Fibroblast of the conjunctiva (primary cell): ENCODE measurements at places on chromosomes 1 and 21.

DNA sequence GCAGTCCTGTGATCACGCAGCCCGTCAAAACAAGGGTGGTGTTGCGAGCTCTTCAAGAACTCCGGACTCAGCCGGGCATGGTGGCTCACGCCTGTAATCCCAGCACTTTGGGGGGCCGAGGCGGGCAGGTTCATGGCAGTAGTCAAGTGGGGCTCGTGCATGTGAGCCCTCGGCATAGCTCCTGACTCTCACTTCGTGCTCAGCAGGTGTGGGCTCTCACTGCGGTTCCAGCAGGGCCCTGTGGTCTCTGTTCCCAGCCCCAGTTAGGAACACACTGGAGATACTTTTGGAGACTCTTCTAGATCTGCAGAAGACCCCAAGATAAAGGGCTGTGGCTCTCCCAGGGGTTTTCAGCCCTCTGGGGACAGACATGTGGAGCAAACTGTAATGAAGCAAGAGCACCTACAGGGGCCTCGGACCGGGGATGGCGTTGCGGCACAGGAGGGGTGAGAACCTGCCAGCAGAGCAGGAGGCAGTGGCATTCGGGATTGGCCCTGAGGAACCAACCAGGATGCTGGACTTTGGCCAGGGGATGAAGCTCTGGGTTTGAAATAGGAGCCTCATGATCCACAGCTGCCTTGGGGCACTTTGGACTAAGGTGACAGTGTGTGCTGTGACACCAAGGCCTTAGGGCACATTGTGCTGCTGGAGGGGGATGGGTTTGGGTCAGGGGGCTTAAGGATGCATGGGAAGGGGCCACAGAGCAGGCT is 443.2 kb downstream of the CAMTA1 start:
- DNase-seq: no peak

GRCh38 chr1:204377800-204378668 is 18.3 kb upstream of the PLEKHA6 start:
- DNase-seq: no peak

GRCh38 chr1:84701376-84701775 is 11.1 kb upstream of the SSX2IP start:
- DNase-seq: no peak

GRCh38 chr21:26408511-26408910 is 164.6 kb downstream of the CYYR1 start:
- DNase-seq: no peak

GRCh38 chr1:186220911-186221310 is 154.1 kb downstream of the TPR start:
- DNase-seq: no peak

DNA sequence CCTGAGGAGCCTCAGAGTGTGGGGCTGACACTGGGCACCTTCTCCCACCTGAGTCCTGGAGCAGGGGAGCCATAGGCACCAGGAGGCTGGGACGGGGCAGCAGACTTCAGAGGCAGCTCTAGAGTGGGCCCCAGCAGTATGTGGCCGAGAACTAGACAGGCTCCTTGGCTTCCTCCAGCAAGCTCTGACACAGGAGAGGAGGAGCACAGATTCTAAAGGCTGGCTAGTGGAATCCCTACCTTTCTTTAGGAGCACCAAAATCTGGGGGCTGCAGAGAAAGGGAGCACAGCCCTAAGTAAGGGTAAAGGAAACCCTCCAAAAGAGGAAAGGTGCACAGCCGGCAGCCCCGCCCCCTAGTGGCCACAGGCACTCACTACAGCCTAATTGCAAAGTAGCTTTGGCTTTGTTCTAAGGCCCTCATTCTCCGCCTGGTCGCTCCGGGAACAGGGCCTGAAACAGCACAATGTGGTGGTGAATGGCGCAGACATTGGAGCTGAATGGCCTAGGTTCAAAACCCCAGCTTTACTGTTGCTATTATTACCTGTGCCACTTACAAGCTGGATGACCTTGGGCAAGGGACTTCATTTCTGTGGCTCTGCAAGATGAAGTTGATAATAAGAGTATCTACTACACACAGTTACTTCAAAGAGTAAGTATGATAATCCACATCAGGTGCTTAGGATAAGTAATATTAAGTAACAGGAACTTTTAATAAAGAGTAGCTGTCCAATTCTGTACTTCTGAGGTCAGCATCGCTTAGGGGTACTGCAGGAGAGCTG is 8.8 kb upstream of the GUCA2A start:
- DNase-seq: no peak

GRCh38 chr1:162876751-162877150 is 15.8 kb upstream of the CCDC190 start:
- DNase-seq: no peak

GRCh38 chr1:224271106-224271505 is 58.9 kb downstream of the NVL start:
- DNase-seq: no peak

DNA sequence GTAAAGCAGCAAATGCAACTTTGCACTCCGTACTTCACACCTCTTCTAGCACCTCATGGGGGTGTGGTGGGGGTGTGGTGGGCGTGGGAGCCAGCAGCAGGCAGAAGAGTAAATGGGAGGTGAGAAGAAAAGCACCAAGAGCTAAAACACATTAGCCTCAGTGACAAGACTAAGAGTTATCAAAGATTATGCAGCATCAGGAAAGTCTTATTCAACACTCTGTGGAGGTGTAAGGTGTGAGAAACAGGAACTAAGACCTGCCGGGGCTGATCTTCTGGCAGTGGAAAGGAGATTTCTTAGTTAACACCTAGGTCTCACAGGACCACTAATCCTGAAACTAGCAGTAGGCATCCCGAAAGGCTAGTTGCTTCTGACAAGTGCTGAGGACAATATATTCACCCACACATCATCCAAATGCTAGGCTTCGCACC is 9.9 kb downstream of the TGFBR3 start:
- no peak for DNase-seq

DNA sequence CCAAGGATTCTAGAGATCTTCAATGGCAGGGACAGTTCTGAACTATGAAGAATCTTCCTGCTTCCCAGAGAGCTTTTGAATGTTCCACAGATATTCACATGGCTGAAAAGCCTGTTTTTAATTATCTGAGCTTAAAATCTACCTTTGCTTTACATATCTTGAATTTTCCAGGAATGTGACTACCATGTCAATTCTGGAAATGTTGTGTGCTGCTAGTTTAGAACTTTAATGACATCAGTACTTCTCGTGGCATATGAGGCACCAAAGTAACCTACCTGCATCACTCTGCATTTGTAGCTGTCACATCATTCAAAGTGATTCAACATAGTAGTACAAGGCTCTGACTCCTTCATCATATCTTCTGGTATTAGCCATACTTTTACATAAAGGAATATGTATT is 122.7 kb upstream of the NFIA start:
- no peak for DNase-seq

DNA sequence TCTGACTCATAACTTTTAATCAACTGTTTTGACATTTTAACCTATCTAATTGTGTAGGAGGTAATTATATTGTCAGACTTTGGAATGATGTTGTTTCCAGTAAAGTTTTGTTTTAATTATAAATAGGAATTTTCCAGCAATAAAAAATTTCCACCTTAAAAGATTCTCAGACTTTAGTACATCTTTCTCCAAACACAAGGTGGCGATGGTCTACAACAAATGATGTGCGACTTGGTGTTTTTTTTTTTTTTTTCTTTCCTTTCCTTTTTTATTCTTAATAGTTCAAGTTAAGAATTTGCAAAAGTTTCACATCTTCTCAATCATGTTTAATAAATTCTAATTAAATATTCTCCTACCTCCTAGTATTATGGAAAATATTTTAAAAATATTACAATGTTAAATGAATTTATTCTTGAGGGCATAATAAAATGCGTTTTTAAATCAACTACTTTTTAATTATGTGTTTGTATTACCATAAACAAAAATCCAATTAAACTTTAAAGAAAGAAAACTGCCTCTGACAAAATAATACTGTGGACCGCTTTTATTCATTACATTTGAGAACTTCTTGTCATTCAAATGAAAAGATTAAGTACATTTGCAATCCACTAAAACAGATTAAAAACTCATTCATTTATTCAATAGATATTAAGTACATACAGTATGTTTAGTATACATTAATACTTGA is 4.4 kb upstream of the ADAMTS1 start:
- no peak for DNase-seq

GRCh38 chr1:38558500-38559445 is 300.8 kb downstream of the RRAGC start:
- no peak for DNase-seq

DNA sequence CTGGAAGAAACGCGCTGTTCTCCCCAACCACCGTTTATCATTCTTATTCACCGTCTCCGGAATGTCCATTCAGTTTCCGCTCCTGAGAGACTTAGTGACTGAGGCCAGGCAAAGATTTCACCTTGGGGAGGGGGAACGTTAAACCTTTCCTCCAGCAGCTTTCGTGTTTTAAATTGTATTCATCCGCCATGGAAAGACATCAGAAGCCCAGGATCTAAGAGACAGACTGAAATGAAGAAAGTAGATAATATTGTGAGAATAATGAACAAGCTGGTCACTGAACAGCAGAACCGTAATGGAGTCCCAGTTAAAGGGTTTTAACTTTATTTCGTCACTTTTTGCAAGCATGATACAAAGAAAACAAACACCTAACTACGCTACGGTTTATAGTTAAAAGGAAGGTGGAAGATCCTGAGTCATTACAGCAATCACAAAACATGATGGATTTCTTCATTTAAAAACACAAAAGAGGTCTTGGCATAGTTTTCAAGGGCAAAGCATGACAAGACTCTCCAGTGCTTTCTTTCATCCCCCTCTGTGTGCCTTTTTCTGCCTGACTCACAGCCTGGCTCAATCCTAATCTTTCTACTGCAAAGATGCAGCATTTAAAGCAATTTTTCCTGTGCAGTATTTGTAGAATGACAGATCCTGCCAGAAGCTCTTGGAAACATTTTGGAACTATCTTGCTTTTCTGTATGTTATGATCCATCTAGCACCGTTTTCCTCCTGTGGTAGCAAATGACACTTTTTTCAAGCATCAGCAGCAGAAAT is 722 bp upstream of the SLC19A2 start:
- peak; percentile 16 for DNase-seq

GRCh38 chr1:15137809-15138208 is 15.7 kb upstream of the TMEM51 start:
- DNase-seq: no peak

DNA sequence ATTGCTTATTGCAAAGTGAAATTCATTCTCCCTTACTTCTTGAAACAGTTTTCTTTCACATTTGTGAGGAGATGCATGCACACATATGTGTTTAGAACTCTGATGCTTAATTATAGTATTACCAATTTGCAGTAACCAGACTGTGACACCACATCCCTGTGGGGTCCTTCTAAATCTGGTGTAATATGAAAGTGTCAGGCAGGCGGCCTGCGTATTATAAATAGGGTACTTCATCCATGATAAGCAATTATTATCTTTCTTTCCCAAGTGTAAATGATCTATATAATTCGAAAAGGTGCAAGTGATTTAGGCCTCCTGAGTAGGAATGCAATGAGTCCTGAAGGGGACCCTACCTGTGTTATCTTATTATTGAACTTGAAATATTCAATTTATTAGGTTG is 876 bp downstream of the EFCAB7 start:
- no peak for DNase-seq

- no peak for DNase-seq
Measured at GRCh38 chr1:239886266-239886665, 205.4 kb upstream of the FMN2 start.

- DNase-seq: no peak
Measured at GRCh38 chr1:219687779-219688178, 74.9 kb upstream of the ZC3H11B start.
